ENCODE measurements at places on chromosomes 13 and 19.

GRCh38 chr19:23823952-23824389, 65.3 kb upstream of the ZNF681 start:
- no peak for DNase-seq

DNA sequence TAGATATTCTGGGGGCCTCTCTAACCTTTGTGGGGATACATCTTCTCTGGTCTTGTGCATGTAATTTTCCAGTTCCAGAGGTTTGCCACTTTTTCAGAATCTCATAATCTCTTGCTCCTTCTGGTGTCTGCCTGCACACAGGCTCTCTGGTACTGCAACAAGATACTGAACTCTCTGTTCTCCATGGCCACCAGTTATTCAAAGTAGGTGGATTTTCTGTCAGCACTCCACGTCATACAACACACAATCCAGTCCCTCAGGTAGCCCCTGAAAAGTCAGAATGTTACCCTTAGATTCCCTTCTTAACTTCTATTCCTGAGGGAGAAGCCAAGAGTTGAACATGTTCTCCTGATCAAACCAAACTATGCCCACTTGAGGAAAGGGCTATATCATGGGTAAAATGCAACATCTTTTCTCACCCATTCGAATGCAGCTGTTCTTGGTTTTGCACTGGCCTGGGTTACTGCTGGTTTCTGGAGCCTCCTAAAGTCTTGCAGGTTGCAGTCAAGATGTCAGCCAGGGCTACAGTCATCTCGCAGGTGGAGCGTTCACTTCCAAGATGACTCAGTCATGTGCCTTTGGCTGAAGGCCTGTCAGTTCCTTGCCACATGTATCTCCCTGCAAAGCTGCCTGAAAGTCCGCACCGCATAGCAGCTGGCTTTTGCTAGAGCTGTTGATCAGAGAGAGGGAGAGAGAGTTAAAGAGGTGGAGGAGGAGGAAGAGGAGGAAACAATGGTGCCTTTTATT, 57.7 kb upstream of the TUBA3C start:
- no peak for DNase-seq

DNA sequence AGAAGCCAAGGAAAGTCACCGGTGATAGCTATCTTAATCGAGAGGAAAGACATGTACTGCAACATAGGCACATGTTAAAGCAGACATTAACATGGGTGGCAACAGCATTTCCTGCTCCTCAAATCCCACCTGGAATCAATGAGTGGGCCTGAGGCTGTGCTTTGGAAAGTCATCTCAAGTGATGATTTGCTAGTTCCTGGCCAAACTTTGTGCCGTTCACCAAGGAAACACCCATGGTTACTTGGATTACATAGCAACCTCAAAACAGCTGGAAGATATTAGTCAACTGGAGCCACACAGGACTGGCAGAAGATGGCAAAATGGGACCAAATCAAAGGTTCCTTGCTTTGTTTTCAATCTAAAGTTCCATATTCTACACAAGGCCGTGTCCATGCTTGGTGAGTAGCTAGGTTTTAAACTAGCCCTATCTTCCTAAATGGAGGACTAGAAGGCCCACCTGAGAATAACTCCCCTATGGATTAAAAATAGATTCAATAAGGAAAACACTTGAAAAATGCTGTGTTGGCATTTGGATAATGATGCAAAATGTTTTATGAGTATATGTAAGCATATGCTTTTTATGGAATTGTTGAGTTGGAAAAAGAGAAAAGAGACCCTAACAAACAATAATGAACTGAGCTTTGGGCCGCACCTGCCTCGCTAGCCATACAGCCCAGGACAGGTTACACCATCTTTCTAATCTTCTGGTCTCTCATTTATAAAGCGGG, 144.5 kb downstream of the RGCC start:
- no peak for DNase-seq

- no peak for DNase-seq
Measured at GRCh38 chr13:86684402-86684801, 885.2 kb upstream of the SLITRK6 start.

Data from NCI-H446 (cell line).